ENCODE measurements at places on chromosomes 5 and 9.

DNA sequence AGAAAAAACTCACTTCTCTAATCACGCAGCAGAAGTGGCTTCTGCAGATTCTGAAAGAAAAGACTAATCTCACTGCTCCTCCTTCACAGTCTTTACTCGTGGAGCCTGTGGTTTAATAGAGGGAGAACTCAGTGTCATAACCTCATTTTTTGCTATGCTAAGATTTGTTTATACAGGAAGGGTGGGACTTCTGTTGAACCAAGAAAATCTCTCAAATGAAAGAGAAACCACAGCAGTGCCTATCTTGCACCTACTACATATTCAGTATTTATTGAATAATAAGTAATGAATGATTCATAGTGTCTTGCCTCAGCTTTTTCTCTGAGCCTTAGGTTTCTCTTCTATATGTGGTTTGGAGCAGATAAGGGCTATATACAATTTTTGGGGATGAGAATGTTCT, 136.1 kb upstream of the DMAC1 start:
- no peak for DNase-seq

- DNase-seq = no peak
Observed at GRCh38 chr9:131013015-131013755, 4.2 kb downstream of the LAMC3 start.

DNA sequence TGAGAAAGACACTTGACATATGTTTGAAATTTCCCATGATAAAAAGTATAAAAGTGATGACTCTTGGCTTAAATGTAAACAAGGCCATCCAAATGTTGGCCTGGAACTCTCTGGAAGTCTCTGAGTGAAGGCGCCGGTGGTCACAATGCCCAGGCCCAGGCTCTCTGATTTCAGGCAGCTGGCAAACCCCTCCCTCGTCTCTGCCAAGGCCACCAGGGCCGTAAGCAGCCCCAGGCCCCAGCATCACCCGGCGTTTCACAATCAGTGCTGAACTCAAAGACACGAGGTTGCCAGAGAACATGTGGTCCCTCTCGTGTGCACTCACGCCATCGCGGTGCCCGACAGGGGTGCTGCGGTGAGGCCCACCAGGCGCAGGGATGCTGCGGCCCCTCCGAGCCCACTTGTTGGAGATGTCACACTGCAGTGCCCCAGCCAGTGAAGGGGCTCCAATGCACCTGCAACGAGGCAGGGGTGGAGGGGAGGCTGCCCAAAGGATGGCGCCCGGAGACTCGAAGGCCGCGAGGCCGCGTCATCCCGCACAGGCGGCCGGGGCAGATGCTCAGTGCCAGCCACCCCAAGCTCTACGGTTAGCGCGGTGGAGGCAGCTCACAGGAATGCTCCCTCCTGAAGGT, 15.0 kb downstream of the LPCAT1 start:
- DNase-seq = peak; percentile 11

GRCh38 chr9:33082128-33082527, 5.7 kb upstream of the SMU1 start:
- DNase-seq = no peak

DNA sequence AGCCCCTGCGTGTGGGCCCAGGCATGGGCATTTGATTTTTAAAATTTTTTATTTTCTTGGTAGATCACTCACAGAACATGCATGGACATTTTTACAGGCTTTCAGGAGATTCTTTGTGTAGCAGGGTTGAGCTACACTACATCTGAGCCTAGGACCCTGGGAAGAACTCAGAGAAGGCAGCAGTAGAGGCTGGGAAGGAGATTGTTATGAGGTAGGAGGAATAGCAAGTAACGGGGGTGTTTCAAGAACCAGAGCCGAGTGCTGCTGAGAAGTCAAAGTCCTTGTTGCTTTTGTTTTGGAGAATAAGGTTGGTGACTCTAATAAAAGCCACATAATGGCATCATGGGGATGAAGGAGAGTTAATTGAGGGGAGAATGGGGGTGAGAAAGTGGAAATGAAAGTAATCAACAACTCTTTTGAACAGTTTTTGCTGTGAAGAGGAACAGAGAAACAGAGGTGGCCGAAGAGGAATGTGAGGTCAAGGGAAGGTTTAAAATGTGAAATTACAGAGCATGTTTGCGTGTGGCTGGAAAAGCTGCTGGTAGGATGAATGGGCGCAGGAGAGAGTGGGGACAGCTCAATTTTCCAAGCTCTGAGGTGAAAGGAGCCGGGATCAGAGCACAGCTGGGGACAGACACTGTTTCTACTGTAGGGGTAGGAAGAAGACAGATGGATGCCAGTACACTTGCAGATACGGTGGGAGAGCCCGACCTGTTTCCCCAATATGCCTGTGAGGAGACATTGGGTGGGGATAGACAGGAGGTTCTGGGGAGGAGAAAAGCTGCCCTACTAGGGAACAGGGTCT, 4.7 kb upstream of the PDLIM7 start:
- DNase-seq = no peak

DNA sequence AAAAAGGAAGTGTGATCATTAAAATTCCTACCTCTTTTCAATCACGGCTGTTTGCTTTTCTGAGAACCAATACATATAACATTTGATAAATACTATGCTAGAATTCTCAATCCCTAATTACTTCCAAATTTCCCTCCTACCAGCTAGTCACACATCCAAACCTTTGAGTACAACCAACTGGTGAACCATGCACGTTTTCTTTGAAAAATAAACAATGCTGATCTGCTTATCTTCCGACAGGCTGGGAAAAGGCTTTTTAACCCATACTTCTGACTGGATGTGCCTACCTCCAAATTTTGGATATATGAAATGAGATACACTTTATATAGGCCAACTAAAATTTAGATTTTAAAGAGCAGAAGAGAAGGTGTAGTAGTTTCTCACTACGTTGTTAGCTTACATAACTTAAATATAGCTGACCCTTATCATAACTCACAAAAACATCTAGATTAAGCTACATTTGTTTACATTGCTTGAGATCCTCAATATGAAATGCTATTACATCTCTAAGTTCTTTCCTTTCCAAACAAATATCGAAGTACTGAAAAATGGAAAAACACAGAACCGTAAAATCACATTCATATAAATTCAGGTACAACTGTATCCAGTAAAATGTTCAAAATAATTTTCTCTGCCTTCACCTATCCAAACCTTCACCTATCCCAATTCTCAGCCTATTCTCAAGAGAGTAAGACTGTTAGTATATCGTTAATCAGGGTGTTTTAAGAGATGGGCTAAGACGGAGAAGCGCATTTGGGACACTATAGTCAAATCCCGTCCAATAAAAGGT, 2.1 kb downstream of the NR3C1 start:
- no peak for DNase-seq

DNA sequence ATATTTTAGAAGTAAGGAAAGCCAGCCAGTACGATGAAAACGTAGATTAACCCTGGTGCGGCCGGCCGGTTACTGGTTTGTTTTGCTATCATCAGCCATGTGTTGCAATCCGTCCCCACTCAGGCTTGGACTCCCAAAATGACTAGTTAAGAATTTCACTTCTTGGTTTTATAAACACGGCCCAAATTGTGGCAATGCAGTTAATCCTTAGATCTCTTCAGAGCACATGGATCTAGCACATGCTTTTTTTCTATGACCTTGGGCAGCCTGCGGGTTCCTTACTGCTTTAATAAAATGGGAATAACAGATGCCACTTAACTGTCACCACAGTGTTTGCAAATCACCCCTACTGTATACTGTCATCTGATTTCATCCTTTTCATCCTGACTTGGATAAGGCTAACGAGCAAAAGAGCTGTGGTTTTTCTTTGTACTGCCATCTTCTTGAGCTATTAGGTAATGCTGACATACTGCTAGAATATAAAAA, 1.5 kb downstream of the NDFIP1 start:
- no peak for DNase-seq
